Testis (tissue), 5 donors: ENCODE measurements at places on chromosomes 11 and 22. TPM values are rescaled to one million over a fixed set of nuclear protein-coding genes. Genes with fewer than 3 reads are reported as not detected.

Gene GPR83
- total RNA-seq: 0.94 TPM

Gene RABL2B
- 39.6 TPM for total RNA-seq

Gene MMP8
- total RNA-seq: 0.25 TPM

Gene UPK3A
- total RNA-seq: not detected

Gene TMEM223
- total RNA-seq: 24.1 TPM

Gene ACRV1
- total RNA-seq: 35.4 TPM
